CD14-positive monocyte (primary cell): ENCODE measurements at places on chromosomes 13 and 19. TPM values are rescaled to one million over a fixed set of nuclear protein-coding genes. Genes with fewer than 3 reads are reported as not detected.

The KLK4 gene
- not detected in 2 replicates for polyA plus RNA-seq

The HTR2A gene
- polyA plus RNA-seq, result not detected in 2 replicates

The CYP2A7 gene
- not detected for polyA plus RNA-seq

The ZNF470 gene
- polyA plus RNA-seq, result 0.40 TPM

GRCh38 chr13:43132257-43132656 is 108.9 kb downstream of the DNAJC15 start:
- H3K4me3 ChIP-seq, result no peak overlapping the region
- no peak for DNase-seq
- no peak overlapping the region for H3K27ac ChIP-seq
- no peaks in the 10 kb centered on the region for H3K36me3 ChIP-seq
- H3K4me1 ChIP-seq, result no peaks in the 10 kb centered on the region

DNA sequence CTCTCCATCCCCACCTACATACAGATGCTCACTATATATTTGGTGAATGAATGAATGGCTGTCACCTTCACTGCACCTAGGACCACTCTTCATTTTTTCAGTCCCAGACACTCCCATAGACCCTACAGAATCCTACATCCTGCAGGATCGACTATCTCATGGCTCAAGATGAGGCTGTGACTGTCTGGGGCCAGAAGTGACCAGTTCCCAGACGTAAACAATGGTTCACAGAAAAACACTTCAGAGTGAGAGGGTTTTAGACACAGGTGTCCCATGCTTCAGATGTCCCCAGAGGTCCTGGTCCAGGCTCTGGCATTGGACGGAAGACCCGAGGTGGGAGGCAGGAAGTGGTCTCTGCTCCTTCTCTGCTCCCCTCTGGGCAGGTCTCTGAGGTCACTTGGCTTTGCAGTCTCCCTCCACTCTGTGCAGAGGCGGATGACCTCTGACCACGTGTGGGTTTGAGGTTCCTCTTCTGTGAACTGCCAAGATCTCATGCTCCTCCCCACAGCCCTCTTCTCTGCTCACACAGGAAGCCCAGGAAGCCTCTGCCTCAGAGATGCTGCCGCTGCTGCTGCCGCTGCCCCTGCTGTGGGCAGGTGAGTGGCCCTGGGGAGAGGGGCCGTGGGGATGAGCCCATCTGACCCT is 24.9 kb downstream of the SIGLEC7 start:
- DNase-seq, result peak; percentile 64
- H3K27ac ChIP-seq, result no peak overlapping the region
- H3K4me1 ChIP-seq, result peaks cover 19% of the 10 kb centered on the region
- H3K4me3 ChIP-seq, result no peak overlapping the region
- no peaks in the 10 kb centered on the region for H3K36me3 ChIP-seq

DNA sequence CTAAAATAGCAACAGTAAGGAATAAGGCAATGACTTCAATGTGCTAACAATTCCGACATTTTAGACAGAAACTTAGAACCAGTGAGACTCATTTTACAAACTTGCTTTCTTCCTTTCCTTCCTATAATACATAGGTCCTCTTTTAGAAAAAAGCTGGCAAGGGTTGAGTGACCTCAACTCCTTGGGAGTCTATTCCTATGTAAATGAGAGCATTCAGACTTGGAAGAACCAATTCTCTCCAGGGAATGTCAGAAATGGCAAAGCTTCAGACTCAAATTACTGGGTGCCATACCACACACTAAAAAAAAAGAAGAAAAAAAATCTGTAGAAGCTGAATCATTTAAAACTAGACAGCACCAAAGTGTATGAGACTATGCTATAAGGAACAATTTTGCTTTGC is 1328.2 kb downstream of the OLFM4 start:
- no peaks in the 10 kb centered on the region for H3K36me3 ChIP-seq
- no peak overlapping the region for H3K27ac ChIP-seq
- no peaks in the 10 kb centered on the region for H3K4me1 ChIP-seq
- no peak for DNase-seq
- H3K4me3 ChIP-seq, result no peak overlapping the region
- H3K27me3 ChIP-seq, result no peaks in the 10 kb centered on the region

GRCh38 chr13:35496761-35497386 is 20.4 kb upstream of the MAB21L1 start:
- H3K27me3 ChIP-seq, result no peaks in the 10 kb centered on the region
- no peak overlapping the region for H3K27ac ChIP-seq
- peaks cover 8% of the 10 kb centered on the region for H3K4me1 ChIP-seq

GRCh38 chr13:84609716-84610115 is 727.4 kb upstream of the SLITRK1 start:
- DNase-seq, result no peak
- no peaks in the 10 kb centered on the region for H3K4me1 ChIP-seq
- no peaks in the 10 kb centered on the region for H3K36me3 ChIP-seq
